ENCODE measurements at places on chromosomes 11 and 22.

GRCh38 chr11:115933564-115933963, 429.3 kb upstream of the CADM1 start:
- DNase-seq, result no peak

GRCh38 chr11:125968354-125968753, 22.5 kb downstream of the VSIG10L2 start:
- DNase-seq, result no peak

DNA sequence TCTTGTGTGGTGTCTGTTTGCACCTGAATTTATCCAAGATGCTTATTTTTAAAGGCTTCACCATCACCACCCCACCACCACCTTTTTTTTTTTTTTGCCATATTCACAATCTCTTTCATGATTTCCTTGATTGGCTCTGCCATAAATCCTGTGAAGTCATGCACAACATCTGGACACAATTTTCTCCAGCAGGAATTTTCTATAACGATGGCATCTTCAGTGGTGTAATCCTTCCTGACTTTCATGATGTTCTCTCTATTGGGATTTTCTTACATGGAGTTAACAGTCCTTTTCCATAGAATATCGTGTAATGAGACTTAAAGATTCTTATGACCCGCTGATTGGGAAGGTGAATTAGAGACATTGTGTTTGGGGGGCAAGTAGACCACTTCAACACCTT, 17.8 kb downstream of the ZFP91 start:
- DNase-seq, result no peak

DNA sequence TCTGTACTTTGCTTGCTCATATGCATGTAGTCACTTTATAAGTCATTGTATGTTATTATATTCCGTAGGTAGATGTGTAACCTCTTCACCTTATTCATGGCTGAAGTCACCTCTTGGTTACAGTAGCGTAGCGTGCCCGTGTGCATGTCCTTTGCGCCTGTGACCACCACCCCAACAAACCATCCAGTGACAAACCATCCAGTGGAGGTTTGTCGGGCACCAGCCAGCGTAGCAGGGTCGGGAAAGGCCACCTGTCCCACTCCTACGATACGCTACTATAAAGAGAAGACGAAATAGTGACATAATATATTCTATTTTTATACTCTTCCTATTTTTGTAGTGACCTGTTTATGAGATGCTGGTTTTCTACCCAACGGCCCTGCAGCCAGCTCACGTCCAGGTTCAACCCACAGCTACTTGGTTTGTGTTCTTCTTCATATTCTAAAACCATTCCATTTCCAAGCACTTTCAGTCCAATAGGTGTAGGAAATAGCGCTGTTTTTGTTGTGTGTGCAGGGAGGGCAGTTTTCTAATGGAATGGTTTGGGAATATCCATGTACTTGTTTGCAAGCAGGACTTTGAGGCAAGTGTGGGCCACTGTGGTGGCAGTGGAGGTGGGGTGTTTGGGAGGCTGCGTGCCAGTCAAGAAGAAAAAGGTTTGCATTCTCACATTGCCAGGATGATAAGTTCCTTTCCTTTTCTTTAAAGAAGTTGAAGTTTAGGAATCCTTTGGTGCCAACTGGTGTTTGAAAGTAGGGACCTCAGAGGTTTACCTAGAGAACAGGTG, 11.1 kb downstream of the CCND1 start:
- DNase-seq, result no peak

GRCh38 chr11:86463120-86463519, 88.4 kb downstream of the CCDC81 start:
- no peak for DNase-seq

DNA sequence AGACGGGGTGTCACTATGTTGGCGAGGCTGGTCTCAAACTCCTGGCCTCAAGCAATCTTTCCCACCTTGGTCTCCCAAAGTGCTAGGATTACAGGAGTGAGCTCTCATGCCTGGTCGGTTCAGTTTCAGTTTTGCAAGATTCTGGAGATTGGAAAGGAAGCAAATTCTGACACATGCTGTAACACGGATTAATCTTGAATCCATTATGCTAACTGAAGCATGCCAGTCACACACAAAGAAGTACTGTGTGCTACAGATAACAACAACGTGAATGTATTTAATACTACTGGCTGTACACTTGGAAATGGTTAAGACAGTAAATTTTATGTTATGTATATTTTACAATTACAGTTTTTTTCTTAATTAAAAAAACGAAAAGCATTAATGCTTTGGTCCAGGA, 107.6 kb downstream of the MED15 start:
- DNase-seq, result no peak

DNA sequence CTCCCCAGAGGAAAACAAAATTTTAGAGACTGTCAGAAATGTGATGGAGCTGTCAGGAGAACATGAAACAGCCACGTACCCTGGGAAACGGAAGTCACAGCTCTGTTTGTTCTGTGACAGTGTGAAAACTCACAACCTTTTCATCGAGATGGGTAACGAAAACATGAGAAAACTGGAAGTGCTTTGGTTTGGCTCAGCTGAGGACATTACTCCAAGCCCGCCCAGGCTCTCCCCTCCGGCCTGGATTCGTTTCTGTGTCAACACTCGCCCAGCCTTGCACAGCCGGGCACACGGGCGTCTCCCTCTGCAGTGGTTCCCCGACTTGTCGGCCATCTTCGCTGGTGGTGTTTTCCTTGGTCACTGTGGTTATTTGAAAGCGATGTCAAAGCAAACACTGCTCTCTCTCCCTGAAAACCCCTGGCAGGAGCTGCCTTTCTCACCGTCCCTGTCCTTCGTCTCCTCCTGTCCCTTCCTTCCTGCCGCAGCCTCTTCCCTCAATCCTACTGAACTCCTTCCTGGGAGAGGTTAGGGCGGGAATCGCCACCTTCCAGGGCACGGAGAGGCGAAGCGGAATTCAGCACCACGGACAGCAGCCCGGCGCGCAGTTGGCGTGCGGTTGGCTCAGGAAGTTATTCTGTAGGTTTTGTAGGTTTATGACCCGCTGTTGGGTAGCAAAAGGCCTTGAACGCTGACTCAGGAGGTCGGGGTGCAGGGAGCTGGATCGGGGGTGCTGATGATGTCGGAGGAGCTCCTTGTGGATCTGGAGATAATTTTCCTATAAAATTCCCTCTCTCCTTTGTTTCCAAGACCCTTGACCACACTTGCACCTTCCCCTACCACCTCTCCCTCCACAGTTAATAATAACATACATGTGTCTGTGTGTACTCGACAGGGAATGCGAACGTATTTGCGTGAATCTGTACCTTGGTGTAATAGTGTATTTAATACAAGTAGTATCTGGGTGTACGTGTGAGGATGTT, 13.1 kb upstream of the RPS19BP1 start:
- no peak for DNase-seq

DNA sequence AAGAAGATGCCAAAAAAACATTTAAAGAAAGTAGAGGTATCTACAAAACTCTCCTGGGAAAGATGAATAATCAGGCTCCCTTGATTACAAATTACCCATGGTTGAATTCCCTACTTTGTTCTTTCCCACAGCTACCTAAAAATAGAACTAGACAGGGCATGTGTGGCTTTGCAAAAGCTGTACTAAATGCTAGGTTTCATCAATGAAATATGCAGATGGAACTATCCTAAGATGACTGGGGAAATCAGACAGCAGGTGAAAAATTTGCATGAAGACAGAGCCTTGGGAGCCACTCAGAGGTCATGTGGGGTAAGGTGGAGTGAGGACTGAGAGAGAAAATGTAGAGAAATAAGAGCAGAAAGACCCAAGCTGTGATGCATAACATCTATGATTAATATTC, 14.7 kb downstream of the LAYN start:
- no peak for DNase-seq

DNA sequence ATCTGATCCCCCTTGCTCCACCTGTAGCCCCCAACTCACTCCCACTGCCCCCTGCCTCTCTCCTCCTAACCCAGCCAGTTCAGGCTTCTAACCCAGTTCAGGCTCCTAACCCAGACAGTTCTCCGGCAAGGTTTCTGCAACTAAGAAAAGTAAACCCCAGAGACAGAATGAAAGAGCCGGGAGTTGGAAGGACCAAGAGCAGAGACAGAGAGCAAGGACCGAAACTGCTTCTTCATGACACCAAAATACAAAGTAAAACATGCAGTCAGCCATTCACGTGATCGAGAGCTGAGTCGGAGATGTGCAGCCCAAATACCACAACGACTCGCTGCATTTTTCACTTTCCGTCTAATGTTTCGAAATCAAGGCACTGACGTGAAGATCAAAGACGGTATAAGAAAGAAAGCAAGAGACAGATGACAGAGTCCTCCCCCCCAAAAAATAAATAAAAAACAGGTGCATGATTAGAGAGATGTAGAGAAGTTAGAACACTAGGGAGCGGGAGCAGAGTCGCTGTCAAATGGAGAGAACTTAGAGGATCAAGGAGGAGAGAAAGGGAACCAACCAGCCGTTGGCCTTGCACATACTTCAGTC, 884 bp downstream of the IL10RA start:
- no peak for DNase-seq

DNA sequence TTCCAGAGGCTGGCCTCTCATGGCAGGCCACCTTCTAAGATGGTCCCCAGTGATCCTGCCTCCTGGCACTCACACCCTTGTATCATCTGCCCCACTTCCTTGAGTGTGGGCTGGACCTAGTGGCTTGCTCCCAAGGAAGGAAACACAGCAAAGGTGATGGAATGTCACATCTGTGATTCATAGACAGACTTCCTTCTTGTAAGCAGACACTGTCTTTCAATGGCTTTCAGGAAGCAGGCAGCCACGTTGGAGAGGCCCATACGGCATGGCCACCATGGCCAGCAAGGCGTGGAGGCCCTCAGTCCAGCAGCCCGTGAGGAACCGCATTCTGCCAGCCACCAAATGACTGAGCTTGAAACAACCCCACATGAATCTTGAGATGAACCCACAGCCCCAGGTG, 11.3 kb downstream of the LMO1 start:
- DNase-seq, result no peak

- no peak for DNase-seq
Observed at GRCh38 chr11:103581760-103582159, 454.7 kb upstream of the DDI1 start.

DNA sequence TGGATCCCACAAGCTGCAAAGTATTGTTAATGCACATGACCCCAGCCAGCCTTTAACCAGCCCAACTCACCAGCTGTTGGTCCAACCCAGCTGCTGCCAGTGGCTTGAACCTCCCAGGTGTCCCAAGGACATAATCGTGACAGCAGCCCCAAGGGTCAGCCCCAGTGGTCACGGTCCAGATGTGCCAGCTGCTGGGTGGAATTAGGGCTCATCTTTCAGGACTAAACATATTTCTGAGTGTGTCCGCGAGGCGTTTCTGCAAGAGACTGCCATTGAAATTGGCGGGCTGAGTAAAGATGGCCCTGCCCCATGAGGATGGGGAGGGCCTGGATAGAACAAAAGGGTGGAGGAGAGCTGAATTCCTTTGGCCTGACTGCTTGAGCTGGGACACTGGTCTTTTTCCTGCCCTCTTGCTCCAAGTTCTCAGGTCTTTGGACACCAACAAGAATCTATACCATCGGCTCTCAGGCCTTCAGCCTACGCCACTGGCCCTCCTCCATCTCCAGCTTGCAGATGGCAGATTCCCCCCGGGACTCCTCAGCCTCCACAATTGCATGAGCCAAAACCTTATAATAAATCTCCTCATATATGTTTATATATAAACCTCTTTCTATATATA, 240.2 kb downstream of the MN1 start:
- DNase-seq, result no peak

GRCh38 chr11:20623252-20623651, 23.8 kb downstream of the SLC6A5 start:
- DNase-seq, result no peak

DNA sequence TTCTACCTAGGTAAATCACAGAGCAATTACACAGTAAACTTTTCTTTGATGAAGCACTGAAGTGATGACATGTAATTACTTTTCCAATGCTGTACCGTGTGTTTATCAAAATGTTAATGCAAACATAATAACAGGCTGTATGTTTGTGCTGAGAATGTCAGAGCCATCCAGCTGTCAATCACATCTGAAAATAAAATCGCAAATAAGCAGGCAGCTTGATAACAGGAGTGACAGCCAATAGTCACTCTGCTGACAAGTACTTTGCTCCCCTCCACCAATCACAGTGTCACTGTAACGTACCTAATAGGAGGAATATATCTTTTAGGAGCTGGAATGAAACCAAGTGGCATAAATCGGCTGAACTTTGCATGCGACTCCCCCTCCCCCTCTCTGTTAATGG, 119.7 kb downstream of the KIRREL3 start:
- DNase-seq, result no peak

- no peak for DNase-seq
Observed at GRCh38 chr22:19351604-19352003, 60.1 kb upstream of the CLTCL1 start.
